Type B pancreatic cell (in vitro differentiated cells): ENCODE measurements at places on chromosomes 4 and X. TPM values are rescaled to one million over a fixed set of nuclear protein-coding genes. Genes with fewer than 3 reads are reported as not detected.

DNA sequence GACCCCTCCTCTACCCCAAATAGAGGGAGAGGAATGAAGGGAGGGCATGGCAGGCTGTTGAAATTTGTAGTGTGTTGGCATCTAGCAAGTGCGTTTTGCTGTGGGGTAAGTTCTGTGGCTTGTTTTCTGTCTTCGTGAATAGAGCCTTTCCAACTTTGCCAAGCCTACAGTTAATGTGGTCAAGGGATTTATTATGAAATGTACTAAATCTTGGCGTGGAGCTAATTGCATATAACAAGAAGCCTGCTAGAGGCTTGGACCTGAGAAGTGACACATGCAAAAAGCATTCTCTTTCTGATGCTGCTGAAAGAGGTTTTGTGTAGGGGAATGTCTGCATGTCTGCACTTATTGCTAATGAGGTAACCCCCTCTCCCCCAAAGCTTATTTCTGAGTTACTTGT lies 132.2 kb downstream of the BMPR1B start:
- DNase-seq: no peak

Gene SUPT20HL2
- not detected in 2 replicates for total RNA-seq

GRCh38 chr4:147760176-147760575 lies 28.3 kb downstream of the ARHGAP10 start:
- no peak for DNase-seq

GRCh38 chr4:55372259-55372658 lies 23.5 kb upstream of the TMEM165 start:
- no peak for DNase-seq

- DNase-seq: no peak
Observed at GRCh38 chr4:98803251-98803650, 125.7 kb downstream of the EIF4E start.

DNA sequence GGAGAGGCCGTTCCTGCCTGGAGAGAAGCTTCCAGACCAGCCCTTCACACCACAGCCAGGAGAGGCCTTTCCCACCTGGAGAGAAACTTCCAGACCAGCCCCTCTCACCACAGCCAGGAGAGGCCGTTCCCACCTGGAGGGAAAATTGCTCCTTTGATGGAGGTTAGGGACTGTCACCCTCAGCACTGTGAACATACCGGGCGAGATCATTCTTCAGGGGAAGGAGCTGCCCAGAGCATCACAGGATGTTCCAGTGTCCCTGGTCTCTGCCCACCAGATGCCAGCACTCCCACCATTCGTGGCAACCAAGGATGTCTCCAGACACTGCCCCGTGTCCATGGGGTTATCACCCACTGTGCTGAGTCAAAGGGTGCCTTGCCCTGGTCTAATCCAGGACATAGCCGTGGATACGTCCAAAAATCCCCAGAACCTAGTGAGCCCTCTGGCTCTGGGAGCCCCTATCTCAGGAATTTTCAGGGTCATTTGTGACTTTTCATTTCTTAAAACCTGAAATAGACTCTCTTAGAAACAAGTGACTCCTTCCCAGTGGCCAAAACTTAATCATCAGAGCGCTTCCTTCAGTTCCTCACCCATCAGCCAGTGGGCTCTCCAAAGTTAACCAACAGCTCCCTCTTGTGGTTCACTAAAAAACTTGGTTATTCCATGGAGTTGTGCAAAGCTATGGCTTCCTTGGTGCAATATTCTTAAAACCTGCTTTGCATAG lies 80.2 kb downstream of the CRMP1 start:
- DNase-seq: no peak

Gene KIF4A
- total RNA-seq: 8.6 and 29.8 TPM in 2 replicates

Gene P2RY4
- total RNA-seq: not detected in 2 replicates

Gene GRID2
- 1.3 and 1.7 TPM in 2 replicates for total RNA-seq

- DNase-seq: no peak
Observed at GRCh38 chrX:13511241-13511943, 58.0 kb upstream of the EGFL6 start.

GRCh38 chr4:140330311-140330900 lies 43.0 kb upstream of the SCOC start:
- DNase-seq: no peak

Gene FNIP2
- total RNA-seq: 31.0 and 36.5 TPM in 2 replicates

DNA sequence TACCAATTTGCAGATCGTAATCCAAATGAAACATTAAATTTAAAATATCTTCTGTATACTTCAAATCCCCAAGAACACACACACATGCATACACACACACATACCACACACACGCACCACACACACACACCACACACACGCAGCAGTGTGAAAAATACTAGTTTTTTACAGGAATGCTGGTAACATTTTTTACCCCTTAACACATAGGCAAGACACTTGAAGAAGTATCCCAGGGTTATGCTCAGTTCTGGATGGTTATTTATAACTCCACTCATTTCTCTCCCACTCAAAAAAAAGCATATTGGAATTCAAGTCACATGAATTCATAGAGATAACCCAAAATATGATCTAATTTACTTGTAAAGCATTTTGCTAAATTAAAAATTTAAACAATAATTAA lies 325.5 kb upstream of the SLC7A11 start:
- no peak for DNase-seq

- DNase-seq: no peak
Observed at GRCh38 chr4:114922592-114922933, 190.9 kb downstream of the NDST4 start.

DNA sequence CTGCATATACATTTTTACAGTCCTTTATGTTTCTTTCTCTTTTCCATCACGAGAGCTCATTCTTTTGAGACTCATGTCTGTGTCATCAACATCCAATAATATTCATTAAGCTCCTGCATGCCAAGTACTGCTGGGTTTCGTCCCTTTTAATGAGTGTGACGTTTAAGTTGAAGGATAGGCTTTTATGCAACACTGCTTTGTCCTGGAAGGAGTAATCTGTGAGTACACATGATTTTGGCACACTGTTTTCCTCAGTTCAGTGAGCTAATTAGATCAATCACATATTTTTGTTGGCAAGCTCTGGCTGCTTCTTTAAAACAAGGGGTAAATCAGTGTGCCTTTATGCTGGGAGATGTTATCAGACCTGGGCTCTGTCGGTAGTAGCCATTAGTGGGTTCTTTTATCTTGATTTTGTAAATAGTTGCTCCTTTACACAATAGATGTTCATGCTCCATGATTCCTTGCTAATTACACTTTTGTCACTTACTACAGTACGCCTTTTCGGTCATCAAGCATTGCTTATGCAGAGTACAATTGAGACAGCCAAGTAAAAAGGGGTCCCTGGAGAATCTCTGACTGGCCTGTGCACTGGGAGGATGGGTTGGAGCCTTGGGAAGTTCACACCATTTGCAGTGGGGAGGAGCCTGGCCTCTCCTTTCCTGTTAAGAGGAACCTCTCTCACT lies 132.6 kb downstream of the FHIP1A start:
- DNase-seq: no peak

DNA sequence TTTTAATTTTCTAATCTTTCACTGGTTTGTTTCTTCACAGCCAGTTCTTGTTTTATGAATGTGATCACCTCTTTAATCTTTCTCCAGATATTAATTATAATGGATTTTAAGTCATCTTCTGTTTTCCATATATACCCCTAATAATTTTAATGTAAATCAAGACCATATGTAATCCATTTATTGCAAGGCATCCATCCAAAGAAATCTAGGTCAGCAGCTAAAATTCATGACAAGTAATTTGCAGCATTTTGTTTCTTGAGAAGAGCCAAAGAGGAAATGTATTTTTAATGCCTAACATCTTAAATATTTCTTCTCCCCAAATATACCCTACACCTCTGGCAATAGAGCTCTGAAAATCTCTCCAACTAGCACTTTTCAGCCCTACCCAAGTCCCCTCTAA lies 81.1 kb downstream of the SUPT20HL2 start:
- no peak for DNase-seq

Gene DCX
- 21.4 and 41.4 TPM in 2 replicates for total RNA-seq
